Uterus (tissue), 4 donors: ENCODE measurements at places on chromosomes 11 and 22. TPM values are rescaled to one million over a fixed set of nuclear protein-coding genes. Genes with fewer than 3 reads are reported as not detected.
A peak's percentile ranks its signal among the peaks of the same experiment; 100 is the strongest.

The HSPA8 gene
- total RNA-seq = 360 TPM

DNA sequence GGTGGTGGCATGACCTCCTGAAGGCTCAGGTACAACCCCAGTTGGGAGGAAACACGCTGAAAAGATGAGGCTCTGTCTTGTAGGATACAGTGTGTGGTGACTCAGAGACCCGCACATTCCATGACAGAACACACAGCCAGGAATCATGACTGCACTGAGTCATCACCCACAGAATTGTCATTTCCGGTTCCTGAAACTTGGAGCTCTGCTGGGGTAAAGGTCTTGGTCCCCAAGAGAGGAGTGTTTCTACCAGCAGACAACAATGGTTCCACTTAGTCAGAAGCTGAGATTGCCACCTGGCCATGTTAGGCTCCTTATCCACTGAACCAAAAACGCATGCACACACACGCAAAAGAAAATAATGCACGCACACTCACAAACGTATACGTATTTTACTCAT, 31.5 kb upstream of the CYB5R3 start:
- DNase-seq = peak; percentile 60
- no peak overlapping the region for H3K4me3 ChIP-seq
- peaks cover 27% of the 10 kb centered on the region for H3K4me1 ChIP-seq
- H3K27ac ChIP-seq = no peak overlapping the region
- H3K36me3 ChIP-seq = no peaks in the 10 kb centered on the region

- H3K4me3 ChIP-seq = no peak overlapping the region
- no peak for DNase-seq
- H3K27me3 ChIP-seq = no peaks in the 10 kb centered on the region
- no peaks in the 10 kb centered on the region for H3K4me1 ChIP-seq
These were observed 9.8 kb downstream of the SLC22A6 start for GRCh38 chr11:62974848-62975522.

DNA sequence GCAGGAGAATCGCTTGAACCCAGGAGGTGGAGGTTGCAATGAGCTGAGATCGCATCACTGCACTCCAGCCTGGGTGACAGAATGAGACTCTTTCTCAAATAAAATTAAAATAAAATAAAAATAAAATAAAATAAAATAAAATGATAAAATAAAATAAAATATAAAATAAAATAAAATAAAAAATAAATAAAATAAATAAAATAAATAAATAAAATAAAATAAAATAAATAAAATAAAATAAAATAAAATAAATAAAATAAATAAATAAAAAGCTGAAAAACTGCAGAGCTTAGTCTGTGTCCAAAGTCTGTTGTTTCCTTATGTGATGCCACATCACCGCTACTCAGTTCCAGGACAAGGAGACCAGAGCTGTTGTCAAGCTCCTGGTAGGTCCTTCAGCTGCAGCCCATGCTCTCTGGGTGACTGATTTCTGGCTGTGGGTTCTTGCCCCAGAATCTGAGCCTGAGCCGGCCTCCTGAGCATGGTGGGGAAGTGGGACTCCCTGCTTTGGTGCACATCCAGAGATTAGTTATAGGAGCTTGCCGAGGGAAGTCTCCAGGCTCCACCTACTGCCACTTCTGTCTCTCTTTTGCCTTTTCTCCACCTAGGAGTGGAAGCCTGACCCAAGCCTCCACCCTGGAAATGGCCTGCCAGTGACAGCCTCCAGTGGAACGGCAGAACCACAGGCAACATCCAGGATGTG, 31.3 kb upstream of the ADA2 start:
- no peak for DNase-seq
- no peak overlapping the region for H3K27ac ChIP-seq
- no peaks in the 10 kb centered on the region for H3K27me3 ChIP-seq
- no peak overlapping the region for H3K4me3 ChIP-seq

DNA sequence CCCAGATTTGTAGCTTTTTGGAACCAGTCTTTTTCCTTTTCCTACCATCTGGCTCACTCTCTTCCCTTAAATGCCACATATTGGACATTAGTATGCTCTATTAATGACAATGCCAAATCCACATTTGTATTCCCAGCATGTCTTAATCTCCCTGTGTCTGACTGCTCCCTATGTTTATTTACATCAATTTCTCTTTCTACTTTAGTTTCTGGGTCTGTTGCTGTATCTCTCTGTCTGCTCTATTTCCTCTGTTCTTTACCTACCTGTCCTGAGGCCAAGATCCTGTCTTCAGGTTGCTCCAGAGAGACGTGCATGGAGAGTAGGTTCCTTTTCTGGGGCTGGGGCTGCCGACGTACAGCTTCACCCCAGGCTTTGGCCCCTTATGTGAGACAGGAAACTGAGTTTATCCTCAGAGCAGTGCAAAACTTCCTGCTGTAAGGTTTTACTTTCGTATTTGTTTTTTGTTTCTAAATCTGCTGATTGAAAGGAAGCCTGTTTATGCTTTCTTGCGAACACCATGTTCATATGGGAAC, 25.6 kb downstream of the OR2AG2 start:
- H3K4me3 ChIP-seq = no peak overlapping the region
- H3K4me1 ChIP-seq = no peaks in the 10 kb centered on the region
- H3K27ac ChIP-seq = peak overlapping the region; percentile 69

DNA sequence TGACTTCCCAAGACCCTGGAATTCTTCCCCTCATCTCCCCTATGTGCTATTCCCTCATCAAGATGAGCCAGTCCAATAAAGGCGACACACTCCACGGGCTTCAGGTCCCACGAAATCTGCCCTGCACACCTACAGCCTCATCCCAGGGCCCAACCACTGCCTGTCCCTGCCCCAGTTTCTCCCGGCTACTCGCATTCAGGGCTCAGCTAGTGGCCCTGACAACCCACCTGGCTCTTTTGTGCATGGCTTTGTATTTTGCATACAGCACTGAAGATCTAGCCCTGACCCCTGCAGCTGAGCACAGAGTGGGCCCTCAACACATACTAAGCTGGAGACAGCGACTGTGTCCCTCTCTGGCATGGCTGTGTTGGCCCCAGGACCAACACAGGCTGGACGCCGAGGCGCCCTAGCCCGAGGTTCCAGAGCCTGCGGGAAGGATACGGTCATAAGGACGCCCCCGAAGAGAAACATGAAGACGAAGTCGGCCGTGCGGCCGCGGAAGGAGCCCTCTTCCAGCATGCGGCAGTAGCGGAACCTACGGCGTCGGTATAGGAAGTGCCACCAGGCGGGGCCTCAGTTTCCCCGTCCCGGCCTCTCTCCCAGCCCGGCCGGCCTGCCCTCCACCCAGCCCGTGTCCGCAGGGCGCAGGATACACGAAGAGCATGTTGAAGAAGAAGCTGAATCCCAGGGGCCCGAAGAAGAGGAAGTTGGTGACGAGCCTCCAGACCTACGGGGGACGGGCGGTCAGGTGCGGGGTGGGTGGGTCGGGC, 710 bp downstream of the DERL3 start:
- DNase-seq = no peak
- peaks cover 15% of the 10 kb centered on the region for H3K4me1 ChIP-seq
- H3K4me3 ChIP-seq = peak overlapping the region; percentile 33
- no peaks in the 10 kb centered on the region for H3K36me3 ChIP-seq
- H3K27me3 ChIP-seq = no peaks in the 10 kb centered on the region
- H3K27ac ChIP-seq = no peak overlapping the region

- no peaks in the 10 kb centered on the region for H3K27me3 ChIP-seq
- H3K36me3 ChIP-seq = no peaks in the 10 kb centered on the region
- H3K27ac ChIP-seq = no peak overlapping the region
- H3K4me3 ChIP-seq = no peak overlapping the region
These were observed 131.7 kb downstream of the MICAL2 start for GRCh38 chr11:12241971-12242672.

GRCh38 chr11:2885017-2885677, 428 bp downstream of the CDKN1C start:
- peak overlapping the region; percentile 95 for H3K27ac ChIP-seq
- H3K27me3 ChIP-seq = no peaks in the 10 kb centered on the region
- peak overlapping the region; percentile 75 for H3K4me3 ChIP-seq
- peak; percentile 58 for DNase-seq
- peaks cover 16% of the 10 kb centered on the region for H3K4me1 ChIP-seq
- H3K36me3 ChIP-seq = no peaks in the 10 kb centered on the region
